Endodermal cell (in vitro differentiated cells): ENCODE measurements at places on chromosomes 5 and 9. TPM values are rescaled to one million over a fixed set of nuclear protein-coding genes. Genes with fewer than 3 reads are reported as not detected.
A peak's percentile ranks its signal among the peaks of the same experiment; 100 is the strongest.

DNA sequence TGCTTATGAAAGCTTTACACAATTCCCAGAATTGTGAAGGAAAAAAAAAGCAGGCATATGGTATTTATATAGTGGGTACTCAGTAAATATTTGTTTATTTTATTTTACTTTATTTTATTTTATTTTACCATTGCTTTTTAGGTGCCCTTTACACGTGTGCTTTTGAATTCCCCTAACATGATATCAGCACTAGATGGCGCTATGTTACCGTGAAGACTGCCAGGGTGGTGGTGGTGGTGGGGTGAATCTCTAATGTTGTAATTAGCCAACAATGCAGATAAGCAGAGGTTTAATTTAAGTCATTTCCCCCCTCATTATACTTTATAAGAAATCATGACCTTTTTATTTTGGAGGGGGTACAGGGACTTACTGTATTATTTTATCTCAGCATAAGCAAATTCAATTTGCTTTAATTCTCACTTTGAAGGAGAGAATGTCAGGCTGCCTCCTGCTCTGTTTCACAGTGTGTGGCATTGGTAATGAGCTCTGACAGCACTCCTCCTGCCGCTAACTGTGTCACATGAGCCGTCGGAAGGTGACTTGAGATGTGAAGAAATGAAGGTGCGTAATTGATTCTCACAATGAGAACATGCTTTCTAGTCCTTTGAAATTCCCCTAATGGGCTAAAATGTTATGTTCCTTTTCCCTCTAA lies 165.6 kb downstream of the YTHDC2 start:
- peak; percentile 76 for DNase-seq

- DNase-seq, result no peak
Observed at GRCh38 chr9:6152788-6153187, 62.8 kb upstream of the IL33 start.

IFNA2 gene
- not detected in 3 replicates for total RNA-seq

GRCh38 chr9:135087489-135087792 lies at the start of gene OLFM1:
OLFM1 (plus strand) TSS chr9:135087668; CDS start chr9:135087990, 322 bp downstream.
- DNase-seq, result peak; percentile 94

- no peak for DNase-seq
Observed at GRCh38 chr9:113417370-113417769, 6.8 kb downstream of the C9orf43 start.

DNA sequence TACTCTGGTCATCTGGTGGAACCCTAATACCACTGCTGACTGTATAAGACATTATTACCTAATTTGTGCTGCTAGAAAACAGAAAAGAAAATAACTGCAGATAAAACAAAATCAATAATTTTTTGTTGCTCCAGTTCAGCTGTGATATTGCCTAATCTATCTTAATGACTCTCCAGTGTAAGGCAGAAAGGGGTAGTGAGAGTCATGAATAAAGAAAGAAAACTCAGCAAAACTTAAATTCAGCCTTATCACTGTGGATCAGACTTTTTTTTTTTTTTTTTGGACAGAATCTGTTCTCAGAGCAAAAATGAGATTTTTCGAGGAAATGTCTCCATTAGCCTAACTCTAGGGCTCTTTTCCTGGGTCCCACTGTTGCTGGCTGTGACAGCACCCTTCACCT lies 1.1 kb upstream of the DOCK2 start:
- DNase-seq, result no peak

- DNase-seq, result no peak
Observed at GRCh38 chr9:134533850-134534588, 107.6 kb upstream of the COL5A1 start.

DNA sequence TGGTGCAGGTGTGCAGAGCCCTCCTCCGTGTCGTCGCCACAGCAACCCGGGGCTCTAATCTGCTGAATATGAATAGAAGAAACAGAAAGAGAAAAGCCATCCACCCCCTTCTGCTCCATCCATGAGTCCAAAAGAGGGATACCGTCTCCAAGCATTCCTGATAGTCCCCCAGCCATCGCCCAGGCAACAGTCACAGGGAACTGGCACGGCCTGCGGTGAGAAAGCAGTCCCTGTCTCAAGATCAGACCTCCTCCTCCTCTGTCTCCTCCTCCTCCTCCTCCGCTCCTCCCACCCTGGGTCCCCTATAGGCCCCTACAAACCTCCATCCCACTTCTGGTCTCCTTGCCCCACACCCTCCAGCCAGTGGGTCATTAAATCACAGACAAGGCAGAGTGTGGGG lies 308.1 kb upstream of the MPDZ start:
- DNase-seq, result no peak

DNA sequence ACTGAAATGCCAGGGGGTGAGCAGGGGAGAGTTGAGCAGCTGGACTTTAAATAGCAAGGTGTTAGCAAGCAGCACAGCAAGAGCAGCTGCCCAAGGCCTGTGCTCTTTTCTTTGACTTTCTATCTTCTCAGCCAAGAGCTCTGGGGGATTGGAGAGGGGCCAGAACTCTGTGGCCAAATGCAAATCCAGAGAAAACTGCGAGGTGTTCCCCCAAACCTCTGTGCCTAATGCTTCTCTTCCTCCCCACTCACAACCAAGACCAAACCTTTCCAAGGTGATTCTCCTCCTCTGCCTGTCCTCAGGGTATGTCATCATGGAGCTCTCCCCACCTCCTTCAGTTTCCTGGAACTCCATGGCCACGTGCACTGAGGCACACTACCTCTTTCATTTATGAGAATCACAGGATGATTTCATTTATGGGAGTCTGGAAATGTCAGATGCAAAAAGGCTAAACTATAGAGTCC lies 118.7 kb upstream of the WWC1 start:
- DNase-seq, result no peak

DNA sequence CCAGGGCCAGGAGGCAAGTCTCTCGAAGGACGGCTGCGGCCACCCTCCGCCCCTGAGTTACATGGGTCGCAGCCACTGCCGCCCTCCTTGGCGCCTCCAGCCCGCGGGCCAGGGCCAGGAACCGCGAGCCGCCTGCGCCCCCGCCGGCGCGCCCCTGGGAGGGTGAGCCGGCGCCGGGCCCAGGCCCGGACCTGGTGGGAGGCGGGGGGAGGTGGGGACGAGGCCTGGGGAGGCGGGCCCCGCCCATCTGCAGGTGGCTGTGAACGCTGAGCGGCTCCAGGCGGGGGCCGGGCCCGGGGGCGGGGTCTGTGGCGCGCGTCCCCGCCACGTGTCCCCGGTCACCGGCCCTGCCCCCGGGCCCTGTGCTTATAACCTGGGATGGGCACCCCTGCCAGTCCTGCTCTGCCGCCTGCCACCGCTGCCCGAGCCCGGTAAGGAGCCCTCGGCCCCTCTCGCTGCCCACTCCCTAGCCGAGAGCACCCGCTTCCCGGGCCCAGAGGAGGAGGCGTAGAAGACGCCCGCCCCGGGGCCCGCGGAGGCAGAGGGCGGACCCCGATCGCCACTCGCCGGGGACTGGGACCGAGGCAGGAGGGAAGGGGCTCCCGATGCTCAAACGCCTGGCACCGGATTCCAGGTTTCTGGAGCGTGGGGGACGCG lies at the start of gene ASS1:
Gene ASS1 (plus strand): TSS at position 397 of the 657 bp plus-strand sequence. CDS start 7,268 bp downstream, outside the sequence.
- DNase-seq, result peak; percentile 90

DNA sequence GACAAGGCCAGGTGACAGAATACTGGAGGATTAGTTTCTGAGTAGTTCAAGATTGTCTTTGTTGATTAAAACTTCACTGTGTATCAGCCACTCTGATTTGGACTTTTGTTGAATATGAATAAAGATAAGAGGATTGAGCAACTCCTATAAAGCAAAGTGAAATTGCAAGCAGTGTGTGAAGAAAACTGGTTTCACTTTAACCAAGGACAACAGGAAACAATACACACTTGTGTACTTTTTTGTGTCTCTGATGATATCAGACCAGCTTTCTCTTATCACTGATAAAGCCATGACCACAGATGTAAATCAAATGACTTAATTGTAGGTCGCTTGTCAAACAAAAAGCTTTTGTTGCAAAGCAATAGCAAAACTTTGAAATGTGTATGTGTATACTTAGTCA lies 268.6 kb downstream of the FER start:
- no peak for DNase-seq

GRCh38 chr9:76534026-76534425 lies 75.0 kb downstream of the GCNT1 start:
- DNase-seq, result no peak

DNA sequence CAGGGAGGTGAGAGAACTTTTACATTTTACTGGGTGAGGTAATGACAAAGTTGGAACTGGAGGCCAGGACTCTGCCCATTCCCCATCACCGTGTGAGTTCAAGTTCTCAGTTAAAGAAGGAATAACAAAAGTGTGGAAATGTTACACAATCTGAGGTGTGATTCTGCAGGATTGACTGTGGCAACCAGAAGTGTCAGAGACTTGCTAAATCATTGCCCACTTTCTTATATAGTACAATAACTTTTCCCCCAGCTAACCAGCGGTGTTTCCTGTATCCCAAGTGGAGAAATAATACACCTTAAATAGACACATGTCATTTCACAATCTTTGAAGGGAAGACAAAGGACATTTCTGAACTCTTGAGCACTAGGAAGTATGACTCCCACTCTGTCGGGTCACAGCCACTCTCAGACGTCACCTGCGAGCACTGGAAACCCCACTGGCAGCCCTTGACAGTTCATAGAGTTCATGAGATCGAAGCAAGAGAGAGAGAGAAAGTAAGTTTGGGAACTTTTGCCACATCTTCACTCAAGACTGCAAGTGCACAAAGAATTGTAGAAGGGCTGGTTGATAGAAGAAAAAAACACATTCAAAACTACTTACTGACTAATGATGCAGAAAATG lies 28.4 kb downstream of the PAX5 start:
- no peak for DNase-seq

IFNA13 gene
- not detected in 2 replicates for total RNA-seq

DNA sequence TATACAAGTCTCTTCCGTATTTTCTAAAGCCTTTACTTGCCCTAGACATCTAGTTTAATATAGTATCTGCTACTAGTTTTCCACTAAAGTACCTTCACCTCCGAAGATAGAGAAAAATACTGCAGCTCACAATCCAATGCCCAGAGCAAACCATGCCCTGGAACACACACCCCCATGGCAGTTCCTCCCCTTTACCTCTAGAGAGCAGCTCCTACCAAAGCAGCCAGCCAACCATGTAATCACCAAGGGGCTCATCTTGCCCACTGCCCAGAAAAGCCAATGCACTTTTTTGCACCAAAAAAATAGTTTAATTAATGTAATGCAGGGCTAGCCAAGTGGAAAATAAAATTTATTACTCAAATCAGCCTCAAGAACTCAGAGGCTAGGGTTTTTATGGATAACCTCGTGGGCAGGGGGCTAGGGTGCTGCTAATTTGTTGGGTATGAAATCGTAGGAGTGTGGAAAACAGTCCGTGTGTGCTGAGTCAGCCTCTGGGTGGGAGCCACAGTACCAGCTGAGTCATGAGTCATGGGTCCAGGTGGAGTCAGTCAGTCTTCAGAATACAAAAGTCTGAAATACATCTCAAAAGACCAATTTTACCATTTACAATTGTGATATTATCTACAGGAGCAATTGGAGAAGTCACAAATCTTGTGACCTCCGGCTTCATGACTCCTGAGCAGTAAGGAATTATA lies 120.1 kb upstream of the ACO1 start:
- DNase-seq, result peak; percentile 70

DNA sequence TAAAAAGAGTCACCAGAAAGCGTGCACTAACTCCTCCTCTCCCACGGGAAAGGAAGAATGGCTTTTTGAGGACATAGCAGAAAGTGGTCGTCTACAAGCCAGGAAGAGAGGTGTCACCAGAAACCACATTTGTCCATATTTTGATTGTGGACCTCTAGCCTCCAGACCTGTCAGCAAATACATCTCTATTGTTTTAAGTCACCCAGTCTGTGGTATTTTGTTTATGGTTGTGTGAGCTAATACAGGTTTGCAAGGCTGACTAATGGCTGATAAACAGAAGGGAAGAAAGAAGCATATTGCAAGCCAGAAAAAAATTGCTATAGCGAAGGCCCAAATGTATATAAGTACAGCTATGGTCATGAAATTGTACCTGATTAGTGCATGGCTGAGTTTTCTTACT lies 21.4 kb downstream of the WDR70 start:
- DNase-seq, result no peak

DNA sequence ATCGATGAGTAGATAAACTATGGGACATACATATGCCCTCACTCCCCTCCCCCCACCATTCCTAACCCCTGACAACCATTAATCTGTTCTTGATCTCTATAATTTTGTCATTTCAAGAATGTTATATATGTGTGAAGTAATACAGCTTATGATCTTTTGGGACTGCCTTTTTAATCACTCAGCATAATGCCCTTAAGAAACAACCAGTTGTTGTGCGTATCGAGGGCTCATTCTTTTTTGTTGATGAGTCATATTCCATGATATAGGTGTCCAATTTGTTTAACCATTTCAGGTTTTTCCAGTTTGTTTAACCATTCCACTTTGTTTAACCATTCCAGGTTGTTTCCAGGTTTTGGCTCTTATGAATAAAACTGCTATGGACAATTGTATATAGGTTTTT lies 75.6 kb downstream of the ARHGEF28 start:
- no peak for DNase-seq

- no peak for DNase-seq
Observed at GRCh38 chr9:72872718-72873117, 80.1 kb downstream of the ALDH1A1 start.

IL17B gene
- total RNA-seq, result not detected in 2 replicates

DNA sequence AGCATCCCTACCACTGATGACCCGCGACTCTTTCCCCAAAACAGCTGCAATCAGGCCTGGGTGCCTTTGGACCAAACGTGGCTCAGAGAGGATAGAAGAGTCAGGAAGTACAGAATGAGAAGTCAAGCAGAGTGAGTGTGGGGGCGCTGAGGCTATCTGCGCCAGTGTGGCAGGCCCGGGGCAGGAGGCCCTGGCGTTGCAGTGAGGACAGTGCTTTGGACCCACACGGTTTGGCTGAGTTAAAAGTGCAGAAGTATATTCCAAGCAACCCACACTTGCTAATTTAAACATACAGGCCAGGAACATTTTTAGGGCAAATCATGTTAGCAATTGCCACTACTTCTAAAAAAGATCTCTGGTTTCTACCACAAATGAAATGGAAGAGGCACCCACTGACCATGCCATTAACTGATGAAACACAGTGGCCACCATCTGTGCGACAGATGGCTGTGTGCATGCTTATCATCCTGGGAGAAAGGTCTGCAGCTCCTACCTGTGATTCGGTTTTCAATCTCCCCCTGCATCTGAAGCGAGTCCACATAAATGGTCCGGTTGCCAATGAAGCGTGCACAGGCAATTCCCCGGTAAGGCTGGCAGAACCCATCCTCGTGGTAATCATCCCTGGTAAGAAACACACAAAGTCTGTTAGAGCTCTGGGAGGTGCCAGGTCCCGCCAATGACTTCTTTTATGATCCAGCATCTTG lies 213.0 kb downstream of the ROR2 start:
- no peak for DNase-seq

PCDHGB1 gene
- 1.0 to 1.9 TPM (median 1.4 TPM) in 3 replicates for total RNA-seq
